ENCODE measurements at places on chromosomes 2 and 18.
A peak's percentile ranks its signal among the peaks of the same experiment; 100 is the strongest.

- DNase-seq: peak; percentile 73
These were observed 22.4 kb upstream of the TOGARAM2 start for GRCh38 chr2:28958689-28959088.

- DNase-seq: no peak
These were observed 69.0 kb downstream of the ST6GAL2 start for GRCh38 chr2:106816974-106817373.

DNA sequence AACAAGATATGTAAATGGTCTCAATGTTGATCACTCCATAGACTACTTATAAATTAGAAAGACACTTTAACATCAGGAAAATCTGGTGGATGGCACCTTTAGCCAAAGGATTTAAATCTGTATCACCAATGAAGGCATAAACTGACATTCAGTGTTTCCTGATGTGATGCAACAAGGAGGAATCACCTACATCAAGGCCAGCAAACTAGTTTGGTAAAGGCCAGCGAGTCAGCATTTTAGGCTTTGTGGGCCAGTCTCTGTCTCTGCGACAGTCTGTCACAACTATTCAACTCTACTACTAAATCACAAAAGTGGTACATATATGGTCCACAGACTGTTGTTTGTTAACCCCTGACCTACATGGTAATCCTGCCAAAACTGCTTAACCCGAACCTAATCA is 33.3 kb downstream of the C2orf76 start:
- DNase-seq: peak; percentile 11

DNA sequence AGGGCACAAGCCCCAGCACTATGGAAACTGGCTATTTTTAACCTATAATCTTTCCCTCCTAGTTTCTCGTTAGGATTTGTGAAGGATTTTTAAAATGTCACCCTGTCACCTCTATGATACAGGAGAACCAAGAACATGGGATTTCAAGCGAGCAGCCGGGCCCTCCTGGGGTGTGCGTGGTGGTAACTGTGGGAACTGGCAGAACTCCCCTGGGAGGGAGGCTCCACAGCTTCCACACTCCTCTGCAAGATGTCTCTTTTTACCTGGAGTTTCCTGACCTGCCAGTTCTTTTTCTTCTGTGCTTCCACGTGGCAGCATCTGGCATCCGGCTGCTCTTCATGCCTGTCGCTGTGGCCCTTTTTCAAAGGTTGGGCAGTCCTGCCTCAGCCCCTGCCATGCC is 386.3 kb upstream of the MYT1L start:
- no peak for DNase-seq

- DNase-seq: peak; percentile 83
These were observed 346.2 kb downstream of the ZNF521 start for GRCh38 chr18:25005541-25006403.

DNA sequence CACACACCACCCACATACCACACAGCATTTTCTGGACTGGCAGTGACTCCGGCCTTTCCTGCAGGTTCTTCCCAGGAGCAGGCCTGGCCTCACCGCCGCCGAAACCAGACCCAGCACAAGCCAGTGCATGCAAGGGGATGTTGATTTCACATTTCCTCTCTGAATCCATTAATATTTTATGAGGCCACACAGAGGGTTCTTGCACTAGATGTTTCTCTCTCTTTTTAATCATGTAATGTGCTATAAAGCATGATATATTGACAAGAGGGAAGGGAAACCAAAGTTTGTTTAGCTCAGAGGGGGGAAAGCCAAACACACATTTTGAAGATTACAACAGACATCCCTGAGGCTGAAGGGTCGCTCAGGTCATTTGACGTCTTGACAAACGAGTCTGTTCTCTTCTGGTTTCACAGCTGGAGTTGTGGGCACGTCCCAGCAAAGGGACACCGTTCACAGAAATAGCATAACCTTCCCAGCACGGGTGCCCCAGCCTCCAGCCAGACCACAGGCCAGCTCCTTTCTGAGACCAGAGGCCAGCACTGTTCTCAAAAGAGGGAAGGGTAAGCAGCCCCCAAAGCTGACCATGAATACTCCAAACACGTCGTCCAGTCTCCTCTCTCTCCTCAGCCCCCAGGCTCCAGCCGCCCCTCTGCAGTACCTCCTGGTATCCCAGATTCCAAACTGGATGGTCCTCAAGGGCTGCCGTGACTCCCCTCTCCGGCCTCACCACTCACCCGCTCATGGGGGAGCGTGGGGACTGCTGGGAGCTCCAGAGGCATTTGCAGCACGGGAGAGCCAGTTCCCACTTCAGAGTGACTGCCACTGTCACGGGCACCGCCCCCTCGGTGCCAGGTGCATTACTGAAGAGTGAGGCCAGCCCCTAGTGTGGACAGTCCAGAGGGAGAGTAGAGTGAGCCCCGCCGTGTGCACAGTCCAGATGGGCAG is 340.3 kb upstream of the SALL3 start:
- no peak for DNase-seq

GRCh38 chr2:67579216-67579615 is 182.1 kb downstream of the ETAA1 start:
- DNase-seq: no peak

Measured in fibroblast of skin of right biceps (primary cell).